ENCODE measurements at places on chromosomes 1 and 21. TPM values are rescaled to one million over a fixed set of nuclear protein-coding genes. Genes with fewer than 3 reads are reported as not detected.

TNFAIP8L2 gene
- 4.2 TPM for total RNA-seq

HRNR gene
- not detected for total RNA-seq

CYP4A11 gene
- total RNA-seq: under 0.01 TPM

OR2L3 gene
- total RNA-seq: not detected

CYP2J2 gene
- 38.1 TPM for total RNA-seq

CASQ1 gene
- total RNA-seq: 616 TPM

Data from skeletal muscle tissue (tissue), 5 donors.